ENCODE measurements at places on chromosomes 7 and 10.

DNA sequence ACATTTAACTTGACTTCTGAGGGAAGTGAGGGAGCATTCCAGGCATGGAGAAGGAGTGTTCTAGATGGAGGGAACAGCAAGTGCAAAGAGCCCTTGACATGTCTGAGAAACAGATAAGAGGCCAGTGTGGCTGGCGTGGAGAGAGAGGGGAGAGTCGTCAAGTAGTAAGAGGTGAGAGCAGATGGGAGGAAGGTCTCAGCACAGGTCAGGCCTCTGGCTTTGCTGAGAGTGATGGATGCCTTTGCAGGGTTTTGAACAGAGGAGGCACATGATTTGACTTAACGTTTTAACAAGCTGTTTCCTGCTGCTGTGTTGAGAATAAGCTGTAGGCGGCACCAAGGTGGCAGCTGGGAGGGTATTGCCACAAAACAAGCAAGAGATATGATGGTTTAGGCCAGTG is 97.2 kb downstream of the KAT6B start:
- DNase-seq: no peak

DNA sequence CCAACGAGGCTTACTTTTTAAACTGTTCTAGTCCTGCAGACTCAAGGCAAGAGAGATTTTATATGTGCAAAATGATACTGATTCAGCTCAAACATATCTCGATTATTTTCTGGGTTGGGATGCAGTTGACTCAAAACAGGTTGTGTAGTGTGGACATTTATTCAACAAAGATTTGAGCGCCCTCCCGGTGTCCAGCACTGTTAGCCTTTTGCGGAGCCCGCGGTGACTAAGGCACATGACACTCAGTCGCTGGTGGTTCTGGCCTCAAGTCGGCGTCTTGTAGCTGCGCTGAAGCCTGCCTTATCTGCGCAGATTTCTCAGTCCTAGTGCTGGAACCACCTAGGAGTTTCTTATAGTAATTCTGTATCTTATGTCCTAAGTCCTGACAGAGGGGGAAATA is 938 bp upstream of the CADPS2 start:
- no peak for DNase-seq

GRCh38 chr10:127000598-127000997 is 95.4 kb downstream of the DOCK1 start:
- DNase-seq: no peak

- DNase-seq: no peak
Observed at GRCh38 chr10:97338041-97338440, 3.5 kb upstream of the FRAT2 start.

GRCh38 chr7:92808635-92809034 is 27.7 kb downstream of the CDK6 start:
- DNase-seq: no peak

GRCh38 chr7:70457482-70457881 is 674.5 kb upstream of the GALNT17 start:
- DNase-seq: no peak

DNA sequence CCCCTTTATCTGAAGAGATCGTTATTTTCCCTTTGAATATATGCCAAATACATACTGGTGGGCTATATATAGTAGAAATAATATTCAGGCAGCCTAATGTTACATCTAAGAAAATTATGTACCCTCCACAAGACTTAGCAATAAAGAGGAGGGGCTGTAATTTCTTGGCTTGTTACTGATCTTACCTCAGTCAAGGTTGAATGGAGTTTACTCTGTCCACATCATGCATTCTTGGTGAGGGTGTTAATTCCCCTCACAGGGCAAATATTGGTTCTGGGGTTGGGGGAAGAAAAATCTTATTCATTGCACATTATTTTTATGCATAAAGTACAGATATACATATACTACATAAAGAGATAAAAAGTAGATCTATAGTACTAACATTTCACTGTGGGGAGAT is 145.8 kb upstream of the ANK3 start:
- no peak for DNase-seq

DNA sequence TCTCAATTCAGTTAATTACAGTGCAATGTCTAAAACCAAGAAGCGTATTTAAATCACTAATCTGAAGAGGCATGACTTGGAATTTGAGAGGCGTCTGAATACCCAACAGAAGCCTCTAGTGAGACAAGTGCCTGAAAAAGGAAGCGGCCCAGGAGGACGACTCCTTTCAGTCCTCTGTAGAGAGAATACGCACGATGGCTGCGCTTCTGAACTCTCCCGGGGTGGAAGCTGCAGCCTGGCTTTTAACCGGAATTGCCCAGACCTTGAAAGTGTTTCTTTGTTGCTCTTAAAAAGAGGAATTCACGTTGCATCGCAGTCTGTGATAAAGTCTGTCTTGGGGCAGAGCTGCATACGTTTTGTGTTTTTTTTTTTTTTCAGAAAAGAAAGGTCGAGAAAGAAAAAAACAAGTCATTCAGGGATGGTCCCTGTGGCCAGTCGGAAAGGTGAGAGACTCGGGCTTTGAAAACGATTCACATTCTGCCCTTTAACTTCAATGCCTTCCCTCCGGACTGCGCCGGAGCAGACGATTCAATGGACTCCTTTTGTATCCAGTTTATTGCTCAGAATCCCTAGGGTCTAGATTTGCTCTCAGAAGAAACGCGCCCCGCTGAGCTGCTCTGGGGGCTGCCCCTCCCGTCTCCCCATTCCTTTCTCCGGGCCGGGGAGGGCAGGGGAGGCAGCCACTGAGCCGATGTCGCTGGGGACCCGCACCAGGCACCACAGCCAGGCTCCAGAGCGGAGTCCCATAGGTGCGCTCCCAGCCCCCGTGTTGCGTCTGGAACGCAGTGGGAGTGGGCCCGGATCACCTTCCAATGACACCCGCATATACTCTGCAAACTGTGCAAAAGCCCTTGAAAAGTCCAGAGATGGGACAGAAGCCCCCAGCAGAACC is 994 bp upstream of the PTF1A start:
- no peak for DNase-seq

GRCh38 chr7:30301751-30302150 is 17.4 kb downstream of the ZNRF2 start:
- DNase-seq: no peak

DNA sequence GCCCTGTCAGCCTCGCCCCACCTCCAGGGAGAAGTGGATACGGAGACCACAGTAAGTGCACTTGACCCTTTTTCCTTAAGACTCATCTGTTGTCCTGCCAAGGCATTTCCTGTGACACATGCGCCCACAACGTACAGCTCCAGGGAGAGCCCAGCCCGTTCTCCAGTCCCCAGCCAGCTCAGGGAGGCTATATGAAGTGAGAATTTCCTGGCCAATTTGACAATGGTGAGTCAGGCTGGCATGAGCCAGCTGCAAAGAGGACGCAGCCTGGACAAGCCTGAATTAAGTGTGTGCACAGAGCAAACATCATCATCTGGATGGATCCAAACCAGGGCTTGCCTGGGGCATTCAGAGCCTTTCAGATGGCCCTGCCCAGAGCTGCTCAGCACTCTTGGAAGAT is 244.8 kb downstream of the KCNMA1 start:
- DNase-seq: no peak

Measured in stimulated activated CD4-positive, alpha-beta T cell treated with anti-CD3 and anti-CD28 coated beads, Interleukin-15, amount 100 ng/mL, for 48 hours (primary cell).